Common myeloid progenitor, CD34-positive (primary cell): ENCODE measurements at places on chromosomes 12 and 14.

DNA sequence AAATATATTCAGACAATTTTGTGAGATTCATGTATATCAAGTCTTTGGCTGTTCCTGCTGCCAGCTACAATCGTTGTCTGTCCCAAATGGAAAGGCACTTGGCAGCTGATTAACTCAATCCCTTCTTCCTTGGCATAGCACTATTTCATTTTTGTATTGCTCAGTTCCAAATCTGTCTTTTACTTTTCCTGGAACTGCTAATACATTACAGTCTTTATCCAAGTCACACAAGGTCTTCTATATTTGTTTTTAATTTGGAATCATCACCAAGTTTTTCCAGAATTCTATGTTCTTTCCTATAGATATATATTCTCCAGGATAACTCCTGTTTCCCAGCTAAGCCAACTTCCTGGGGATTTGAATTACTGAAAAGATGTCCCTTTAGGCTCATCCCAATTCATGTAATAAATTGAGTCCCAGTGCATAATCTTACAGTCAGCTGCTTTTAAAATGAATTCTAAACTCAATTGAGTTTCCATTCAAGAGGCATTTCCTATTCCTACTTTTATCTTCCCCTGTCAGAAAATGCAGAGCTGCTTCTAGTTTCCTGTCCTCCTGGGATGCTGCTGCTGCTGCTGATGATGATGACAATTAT, 45.9 kb downstream of the DYRK2 start:
- DNase-seq: no peak

- peak; percentile 53 for DNase-seq
Observed at GRCh38 chr12:10130042-10130441, at the start of gene CLEC7A. Gene CLEC7A, minus strand, starts transcription at chr12:10130199. Its CDS starts 117 bp downstream, at chr12:10130082.

DNA sequence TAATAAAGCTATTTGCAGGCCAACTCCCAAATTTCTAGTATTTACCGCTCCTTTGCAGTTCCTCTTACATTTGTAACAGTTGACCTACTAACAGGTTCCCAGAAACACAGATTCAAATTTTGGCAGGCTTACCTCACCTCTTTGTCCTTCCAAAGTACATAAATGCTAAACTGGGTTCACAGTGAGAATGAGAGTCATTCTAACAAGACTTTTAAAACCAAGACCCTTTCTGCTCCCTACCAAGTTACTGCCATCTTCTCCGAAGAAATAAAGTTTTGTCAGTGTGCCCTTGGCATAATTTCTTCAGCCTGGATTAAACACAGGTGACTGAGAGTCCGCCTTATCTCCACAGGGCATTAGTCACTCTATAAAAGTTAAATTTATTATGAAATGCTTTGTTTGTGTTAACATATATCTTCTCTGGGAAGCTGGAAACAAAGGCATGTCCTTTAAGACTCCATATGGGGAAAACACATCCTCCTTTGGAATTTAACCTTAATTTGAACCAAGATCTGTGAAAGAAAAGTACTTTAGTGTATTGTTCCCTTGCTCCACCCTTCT, 28.2 kb downstream of the FOXA1 start:
- no peak for DNase-seq

DNA sequence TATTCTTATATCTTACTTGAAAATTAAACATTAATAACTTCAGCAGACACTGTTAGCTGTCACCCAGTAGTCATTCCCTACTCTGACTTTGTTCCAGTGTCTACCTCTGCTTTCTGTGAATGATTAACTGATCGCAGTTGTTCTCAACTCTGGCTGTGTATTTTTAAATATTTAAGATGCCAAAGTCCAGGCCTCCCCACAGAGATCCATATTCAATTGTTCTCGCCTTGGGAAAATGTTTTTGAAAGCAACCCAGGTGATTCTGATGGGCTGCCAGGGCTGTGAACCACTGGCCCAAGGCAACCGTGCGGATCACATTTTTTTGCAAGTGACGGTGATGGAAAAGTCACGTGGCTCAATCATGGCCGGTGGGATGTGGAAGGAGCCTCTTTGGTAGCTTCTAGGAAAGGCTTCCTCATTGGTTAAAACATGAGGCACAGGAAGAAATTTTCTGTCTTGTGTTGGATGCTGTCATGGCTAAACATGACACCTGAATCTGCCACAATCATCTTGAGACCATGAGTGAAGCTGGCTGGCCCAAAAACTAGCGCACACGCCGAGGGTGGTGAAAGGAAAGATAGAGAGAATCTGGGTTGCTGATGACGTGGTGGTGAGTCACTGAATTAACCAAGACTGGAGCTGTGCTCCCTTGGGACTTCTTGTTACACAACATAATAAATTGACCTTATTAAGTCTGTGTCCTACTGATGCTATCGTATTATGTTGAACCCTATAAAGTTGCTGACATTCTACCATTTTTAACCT, 37.2 kb downstream of the RDH12 start:
- DNase-seq: peak; percentile 10

GRCh38 chr12:71029302-71029701, 108.8 kb upstream of the PTPRR start:
- DNase-seq: no peak

DNA sequence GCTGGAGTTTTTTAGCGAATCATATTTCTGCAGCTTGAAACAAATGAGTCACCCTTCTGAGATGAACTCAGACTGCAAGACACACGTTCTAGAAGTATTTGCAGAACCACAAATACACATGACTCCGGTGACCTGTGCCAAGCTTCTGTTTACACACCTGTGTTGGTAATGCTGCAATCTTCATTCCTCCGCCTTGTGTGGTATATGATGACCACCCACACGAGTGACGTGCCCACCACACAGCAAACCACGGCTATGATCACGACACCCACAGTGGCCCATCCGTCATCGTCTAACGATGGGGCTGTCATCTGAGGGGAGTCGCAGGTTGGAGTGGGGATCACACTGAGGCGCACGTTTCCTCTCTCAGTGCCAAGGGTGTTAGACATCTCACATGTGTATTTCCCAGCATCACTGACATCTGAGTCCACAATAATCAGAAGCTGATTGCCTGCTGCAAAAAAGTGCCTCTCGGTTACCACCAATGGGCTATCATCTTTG, 43.0 kb downstream of the LRIG3 start:
- DNase-seq: no peak

DNA sequence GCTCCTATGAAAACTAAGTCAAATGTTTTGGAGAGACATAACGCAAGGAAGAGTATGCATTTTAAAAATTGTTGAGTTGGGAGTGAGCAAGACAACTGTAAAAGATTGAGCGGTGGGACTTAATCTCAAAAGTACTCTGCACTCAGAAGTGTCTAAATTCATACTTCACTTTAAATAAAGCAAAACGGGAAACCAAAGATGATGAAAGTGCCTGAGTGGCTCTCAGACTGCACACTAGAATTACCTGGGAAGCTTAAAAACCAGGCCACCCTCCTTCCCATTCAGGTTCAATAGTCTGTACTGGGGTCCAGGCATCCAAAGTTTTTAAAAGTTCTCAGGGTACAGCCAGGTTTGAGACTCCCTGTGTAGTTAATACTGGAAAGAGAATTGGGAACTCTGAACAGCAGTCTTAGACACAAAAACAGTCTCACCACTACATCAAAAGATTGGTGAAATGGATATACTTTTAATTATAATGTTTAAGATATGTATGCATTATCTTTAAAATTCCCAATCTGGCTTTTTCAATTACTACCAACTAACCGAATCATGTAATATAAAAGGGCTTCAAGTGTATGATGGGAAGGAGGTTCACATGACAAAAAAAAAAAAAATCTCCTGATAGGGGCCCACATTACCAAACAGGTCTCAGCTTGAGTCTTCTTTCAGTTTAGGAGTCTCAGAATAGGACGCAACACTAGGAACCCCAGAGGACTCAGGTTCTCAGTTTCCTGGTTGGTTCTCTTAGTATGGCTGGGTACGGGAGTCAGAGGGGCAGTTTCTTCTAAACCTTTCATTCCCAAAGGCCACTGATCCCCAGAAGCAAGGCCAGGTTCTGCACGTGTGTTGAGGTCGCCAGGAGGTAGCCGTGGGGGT, 1.0 kb downstream of the HOMEZ start:
- DNase-seq: peak; percentile 28

DNA sequence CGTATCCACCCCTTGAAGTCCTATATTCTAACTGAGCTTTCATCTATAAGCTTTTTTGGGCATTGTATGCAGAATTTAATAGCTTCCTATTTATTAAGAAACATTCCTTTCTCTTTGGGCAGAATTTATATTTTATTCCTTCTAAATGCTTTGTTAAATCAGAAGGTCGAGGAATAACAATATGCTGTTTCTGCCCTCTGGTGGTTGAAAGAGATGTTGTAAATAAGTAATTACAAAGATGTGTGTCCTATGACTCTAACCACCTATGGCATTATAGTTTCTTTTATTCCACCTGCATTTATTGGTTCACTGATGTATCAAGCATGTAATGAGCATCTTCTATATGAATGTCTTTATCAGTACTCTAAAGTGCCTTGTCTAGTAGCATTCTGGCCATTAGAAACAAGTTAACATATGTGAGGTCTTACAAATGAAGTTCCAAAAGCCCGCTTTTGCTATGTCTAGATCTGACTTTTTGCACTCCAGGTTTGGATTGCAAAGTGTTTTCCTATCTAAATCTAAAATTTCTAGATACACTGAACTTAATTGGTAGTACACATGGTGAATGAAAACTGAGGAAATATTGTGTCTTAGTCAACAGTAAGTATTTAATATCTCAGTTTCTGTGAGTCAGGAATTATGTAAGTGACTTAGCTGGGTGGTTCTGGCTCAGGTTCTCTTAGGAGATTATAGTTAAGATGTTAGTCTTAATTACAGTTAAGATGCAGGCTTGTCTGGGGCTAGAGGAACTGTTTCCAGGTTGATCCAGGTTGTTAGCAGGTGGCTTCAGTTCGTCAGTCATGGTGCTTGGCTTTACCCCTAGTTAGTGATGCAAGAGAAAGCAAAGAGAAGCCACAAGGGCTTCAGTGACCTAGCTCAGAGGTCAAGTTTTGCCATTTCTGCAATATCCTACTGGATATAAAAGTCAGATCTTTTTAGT, 57.5 kb downstream of the PLEKHA5 start:
- peak; percentile 52 for DNase-seq

DNA sequence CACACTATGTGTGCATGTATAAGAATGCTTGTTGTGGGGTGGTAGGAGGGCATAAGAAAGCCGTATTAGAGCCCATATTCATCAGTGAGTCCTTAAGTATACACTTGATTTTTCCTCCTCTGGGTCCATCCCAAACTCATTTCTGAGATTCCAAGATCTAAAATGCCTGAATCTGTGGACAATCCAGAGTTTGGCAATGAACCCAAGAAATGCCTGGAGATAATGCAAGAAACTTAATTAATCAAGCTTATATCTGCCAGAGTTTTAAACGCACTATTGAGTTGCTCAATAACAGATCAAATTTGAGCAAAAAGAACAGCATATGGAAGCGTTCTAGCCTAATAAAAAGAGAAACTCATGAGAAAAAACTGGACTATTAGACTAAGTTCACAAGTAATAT, 143.4 kb upstream of the NAV3 start:
- DNase-seq: no peak

DNA sequence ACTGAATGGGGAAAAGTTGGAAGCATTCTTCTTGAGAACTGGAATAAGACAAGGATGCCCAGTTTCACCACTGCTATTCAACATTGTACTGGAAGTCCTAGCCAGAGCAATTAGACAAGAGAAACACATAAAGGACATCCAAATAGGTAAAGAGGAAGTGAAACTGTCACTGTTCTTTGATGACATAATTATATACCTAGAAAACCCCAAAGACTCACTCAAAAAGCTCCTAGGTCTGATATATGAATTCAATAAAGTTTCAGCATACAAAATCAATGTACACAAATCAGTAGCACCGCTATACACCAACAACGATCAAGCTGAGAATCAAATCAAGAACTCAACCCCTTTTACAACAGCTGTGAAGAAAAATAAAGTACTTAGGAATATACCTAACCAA, 157.3 kb upstream of the DDHD1 start:
- DNase-seq: no peak
